Adrenal gland (tissue), 19 donors: ENCODE measurements at places on chromosomes 5 and 9. TPM values are rescaled to one million over a fixed set of nuclear protein-coding genes. Genes with fewer than 3 reads are reported as not detected.

The SLC36A2 gene
- total RNA-seq = not detected

The MOCS2 gene
- total RNA-seq = 56.8 TPM

The ATP10B gene
- not detected for total RNA-seq

The FBN2 gene
- total RNA-seq = 28.0 TPM

GRCh38 chr5:177040814-177041420 lies 18.4 kb downstream of the ZNF346 start:
- no peak for DNase-seq

- no peak for DNase-seq
Observed at GRCh38 chr9:82410306-82410705, 421.7 kb downstream of the SPATA31D1 start.

GRCh38 chr5:110262749-110263148 lies 463.7 kb downstream of the TMEM232 start:
- no peak for DNase-seq

- DNase-seq = no peak
Observed at GRCh38 chr9:16921855-16922254, 51.4 kb upstream of the BNC2 start.

GRCh38 chr9:87307848-87308247 lies 189.8 kb upstream of the DAPK1 start:
- DNase-seq = no peak

GRCh38 chr9:84300271-84300670 lies 40.3 kb downstream of the SLC28A3 start:
- DNase-seq = peak; percentile 40

GRCh38 chr5:10607666-10608073 lies 43.8 kb downstream of the ANKRD33B start:
- peak; percentile 56 for DNase-seq
